ENCODE measurements at places on chromosomes 3 and 15. TPM values are rescaled to one million over a fixed set of nuclear protein-coding genes. Genes with fewer than 3 reads are reported as not detected.
A peak's percentile ranks its signal among the peaks of the same experiment; 100 is the strongest.

GRCh38 chr15:45314960-45315359 lies 62.9 kb downstream of the SLC28A2 start:
- DNase-seq: no peak

- DNase-seq: peak; percentile 64
These were observed 44.5 kb downstream of the GBE1 start for GRCh38 chr3:81716870-81717509.

GRCh38 chr3:43997316-43997715 lies 244.4 kb upstream of the TOPAZ1 start:
- no peak for DNase-seq

- DNase-seq: no peak
These were observed 25.3 kb downstream of the TRA2B start for GRCh38 chr3:185912512-185912911.

DNA sequence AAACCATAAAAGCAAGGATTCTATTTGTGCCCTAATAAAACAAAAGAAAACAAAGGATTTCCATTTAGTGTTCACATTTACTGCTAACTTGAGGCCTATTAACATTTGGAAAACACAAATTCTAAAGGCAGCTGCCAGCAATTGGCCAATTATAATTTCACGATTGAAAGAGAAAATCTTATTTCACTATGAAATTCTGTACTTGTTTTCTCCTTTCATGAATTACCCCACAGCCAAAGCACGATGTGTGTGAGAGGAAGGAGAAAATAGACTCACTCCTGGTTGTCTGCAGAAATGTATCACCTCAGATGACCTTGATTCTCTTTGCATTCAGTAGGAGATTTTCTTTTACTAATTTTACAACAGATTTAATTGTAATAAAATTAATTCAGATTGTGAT lies 242.8 kb upstream of the GBE1 start:
- no peak for DNase-seq

GRCh38 chr3:159974-160373 lies 36.6 kb upstream of the CHL1 start:
- DNase-seq: no peak

IMPG2 gene
- 0.11 TPM for total RNA-seq

DNA sequence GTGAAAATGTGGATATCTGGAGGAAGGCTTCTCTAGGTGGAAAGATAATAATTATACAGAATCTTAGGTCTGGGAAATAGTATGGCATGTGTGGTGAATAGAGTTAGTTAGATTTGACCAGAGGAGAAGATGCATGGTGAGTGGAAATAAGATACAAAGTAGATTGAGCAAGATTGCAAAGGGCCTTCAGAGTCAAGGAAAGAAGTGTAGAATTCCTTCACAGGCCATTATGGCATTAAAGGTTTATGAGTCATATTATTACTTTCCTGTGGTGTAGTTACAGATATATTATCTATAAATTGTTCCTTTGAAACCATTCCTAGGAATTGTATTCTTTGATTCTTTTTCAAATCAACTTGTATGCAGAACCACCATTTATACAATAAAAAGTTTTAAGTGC lies 660.3 kb downstream of the SI start:
- DNase-seq: no peak

NR1I2 gene
- not detected for total RNA-seq

EXD1 gene
- total RNA-seq: not detected

TGM4 gene
- not detected for total RNA-seq

GRCh38 chr3:108420926-108421325 lies 89.5 kb downstream of the MYH15 start:
- peak; percentile 97 for DNase-seq

DNA sequence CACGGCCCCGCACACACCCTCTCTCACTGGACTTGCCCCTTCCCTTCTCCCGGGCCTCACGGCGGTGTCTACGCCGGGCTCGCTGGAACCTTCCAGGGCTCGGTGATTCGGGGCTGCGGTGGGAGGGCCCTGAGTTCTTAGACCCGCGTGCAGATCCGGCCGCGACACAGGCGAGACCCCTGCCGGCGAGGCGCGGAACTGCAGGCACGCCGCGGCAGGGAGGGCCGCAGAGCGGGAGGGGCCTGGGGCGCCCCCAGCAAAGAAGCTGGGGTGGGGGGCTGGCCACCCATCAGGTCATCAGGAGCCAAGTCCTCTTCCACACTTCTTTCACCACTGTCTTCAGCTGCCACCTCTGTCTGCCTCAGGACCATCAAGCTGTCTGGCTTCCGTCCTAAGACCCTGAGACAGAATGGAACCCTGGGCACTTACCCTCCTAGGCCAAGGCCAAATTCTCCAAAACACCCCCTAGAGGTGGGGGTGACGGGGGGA lies 164.5 kb downstream of the XXYLT1 start:
- peak; percentile 83 for DNase-seq

DNA sequence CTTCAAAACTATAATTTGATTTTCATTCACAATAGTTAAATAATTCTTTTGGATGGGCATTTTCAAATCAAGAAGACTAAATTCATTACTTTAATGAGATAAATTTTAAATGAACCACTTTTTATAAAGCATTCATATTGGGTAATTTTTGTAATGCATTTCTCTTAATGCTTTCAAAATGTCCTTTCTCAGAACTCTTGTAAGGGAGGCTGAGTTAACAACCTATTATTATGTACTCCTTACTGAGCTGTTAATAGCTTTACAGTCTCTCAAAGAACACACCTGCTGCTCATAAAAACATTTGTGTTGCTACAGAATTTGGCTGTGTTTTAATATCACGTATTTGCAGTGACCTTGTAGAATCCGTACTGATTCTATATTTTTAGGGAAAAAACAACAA lies 334.0 kb upstream of the ARL6 start:
- no peak for DNase-seq

DNA sequence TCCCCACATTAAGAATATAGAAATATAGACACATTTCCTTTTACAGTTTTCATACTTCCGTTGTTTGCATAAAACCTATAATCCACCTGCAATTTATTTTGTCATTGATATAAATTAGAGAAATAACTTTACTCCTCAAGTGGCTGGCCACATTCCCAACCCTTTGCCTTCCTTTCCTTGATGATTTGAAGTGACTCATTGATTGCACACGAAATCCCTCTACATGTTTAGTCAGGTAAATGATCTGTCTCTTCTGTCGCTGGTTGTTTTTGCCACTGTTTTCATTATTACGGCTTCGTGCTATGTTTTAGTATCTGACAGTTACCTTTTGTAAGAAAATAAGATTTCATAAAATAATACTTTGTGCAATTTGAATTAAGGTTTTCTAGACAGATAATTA lies 272.2 kb upstream of the NR2E3 start:
- DNase-seq: no peak

GRCh38 chr3:81033684-81034083 lies 727.8 kb downstream of the GBE1 start:
- DNase-seq: no peak

DNA sequence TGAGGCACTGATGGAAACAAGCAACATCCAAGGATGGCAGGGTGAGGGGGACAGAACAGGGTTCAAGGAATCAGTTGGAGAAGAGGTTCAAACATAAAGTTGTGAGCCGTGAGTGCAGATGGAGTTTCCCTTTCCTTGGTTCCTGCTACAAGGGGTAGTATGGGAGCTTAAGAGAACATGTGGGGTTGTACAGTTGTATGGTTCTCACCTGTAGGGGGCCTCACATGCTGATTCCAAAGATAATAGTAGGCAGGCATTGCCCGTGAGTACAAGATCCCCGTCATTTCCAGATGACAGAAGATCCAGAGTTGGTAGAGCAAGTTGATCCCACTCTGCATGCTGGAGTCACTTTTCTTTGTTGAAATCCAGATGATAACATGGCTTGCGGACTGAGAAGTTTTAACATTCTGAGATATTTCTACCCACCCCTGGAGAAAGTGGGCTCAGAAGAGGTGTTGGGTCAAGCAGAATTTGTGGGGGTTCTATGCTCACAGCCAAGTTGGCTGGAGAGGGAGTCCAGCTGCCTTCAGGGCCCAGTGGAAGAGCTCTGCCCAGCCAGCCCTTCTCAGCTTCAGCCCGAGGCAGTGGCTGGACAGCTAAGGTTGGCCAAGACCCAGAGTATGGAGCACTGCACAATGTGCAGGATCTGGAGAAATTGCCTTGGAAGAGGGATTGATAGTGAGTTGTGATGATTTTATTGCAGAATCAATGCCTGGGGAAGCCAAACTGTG lies 141.8 kb downstream of the THSD4 start:
- DNase-seq: no peak

DNA sequence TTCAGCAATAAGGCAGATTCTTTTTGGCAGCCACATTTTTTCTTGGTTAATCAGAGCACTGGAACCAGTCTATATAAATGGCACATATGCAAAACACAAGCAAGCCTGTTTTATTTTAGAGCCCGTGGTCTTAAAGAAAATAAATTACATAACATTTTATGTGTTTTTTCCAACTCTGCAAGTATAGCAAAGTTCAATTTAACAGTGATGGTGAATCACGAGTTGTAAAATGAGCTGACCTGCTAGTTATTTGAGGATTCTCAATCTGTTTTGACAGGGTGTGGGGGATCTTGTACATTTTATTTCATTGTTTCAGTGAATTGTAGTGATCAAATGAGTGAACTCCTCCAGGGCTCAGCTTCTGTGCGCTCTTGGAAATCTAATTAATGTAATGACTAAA lies 2.7 kb downstream of the ARHGEF26 start:
- peak; percentile 14 for DNase-seq

SLC7A14 gene
- total RNA-seq: not detected

DNA sequence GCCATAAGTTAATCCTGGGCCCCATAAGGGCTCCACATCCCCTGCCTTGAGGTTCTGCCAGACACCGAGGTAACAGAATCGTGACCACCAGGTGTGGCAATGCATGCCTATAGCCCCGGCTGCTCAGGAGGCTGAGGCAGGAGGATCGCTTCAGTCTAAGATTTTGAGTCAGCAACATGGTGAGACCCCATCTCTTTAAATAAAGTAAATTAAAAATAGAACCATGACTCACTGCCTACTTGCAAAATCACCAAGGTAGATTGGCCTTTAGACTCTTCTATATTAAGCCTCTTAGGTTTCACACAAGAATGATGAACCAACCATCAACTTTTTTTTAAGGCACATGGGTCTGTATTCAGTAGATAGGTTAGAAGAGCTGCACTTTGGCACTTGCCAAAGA lies 9.7 kb downstream of the WDR5B start:
- DNase-seq: no peak

ATP10A gene
- total RNA-seq: 73.1 TPM

GATM gene
- 0.89 TPM for total RNA-seq

RSRC1 gene
- total RNA-seq: 30.7 TPM

DNA sequence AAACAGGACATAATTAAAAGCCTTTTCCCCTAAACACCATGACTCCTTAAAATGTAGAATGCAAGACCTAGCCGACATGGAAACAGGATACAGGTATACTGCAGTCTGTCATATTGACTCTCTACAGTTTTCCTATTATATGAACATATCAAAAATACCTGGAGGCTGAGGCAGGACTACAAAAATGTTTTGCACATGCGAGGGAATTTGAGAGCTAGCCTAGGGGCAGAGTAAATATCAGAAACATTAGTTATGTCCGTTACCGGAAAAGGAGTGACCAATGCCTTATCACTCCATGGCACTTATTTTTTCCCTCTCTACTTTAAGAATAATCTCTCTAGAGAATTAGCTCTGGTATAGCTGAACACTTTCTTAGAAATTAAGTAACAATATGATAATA lies 732.3 kb downstream of the TUSC7 start:
- no peak for DNase-seq

PROS1 gene
- total RNA-seq: 25.6 TPM

RAB7A gene
- 71.3 TPM for total RNA-seq

- DNase-seq: peak; percentile 36
These were observed 208.7 kb downstream of the VGLL3 start for GRCh38 chr3:86782286-86782685.

CCR3 gene
- total RNA-seq: not detected

DNAH1 gene
- 4.0 TPM for total RNA-seq

GRCh38 chr15:38652998-38653397 lies 88.4 kb upstream of the RASGRP1 start:
- DNase-seq: no peak

DNA sequence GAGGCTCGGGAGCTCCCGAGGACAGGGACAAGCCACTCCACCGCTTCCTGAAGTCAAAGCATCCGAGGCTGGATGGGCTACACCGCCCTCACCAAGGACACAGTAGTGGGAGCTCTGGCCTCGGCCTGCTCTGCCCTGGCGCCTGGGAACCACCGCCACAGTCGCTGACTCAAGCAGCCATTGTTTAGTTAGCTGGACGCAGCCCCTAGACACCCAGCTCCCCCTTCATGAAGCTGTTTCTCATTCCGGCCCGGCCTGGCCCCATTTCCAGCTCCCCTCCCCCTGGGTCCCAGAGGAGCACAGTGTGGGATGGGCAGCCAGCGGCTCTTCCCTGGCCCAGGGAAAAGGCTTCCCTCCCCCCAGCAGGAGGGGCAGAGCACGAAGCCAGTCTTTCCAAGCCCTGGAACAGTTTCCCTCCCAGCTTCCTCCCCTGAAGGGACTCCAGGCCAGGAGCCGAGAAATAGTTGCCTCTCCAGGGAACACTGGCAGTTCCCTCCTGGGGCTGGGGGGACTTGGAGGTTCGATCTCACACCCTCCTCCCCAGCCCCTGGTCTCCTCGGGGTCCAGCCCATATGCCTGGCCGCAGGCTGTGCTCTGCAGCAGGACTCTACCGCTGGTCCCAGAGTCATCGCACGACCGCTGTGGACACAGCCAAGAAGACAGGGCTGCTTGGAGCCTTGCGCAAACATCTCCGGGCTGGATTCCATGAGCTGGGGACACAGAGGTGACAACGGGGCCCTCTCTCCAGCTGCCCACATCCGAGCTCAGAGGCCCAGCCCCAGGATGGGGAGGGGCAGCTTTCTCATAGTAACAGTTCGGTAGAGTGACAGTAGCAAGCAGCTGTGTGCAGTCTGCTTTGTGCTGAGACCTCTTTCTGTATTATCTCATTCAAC lies 10.0 kb downstream of the PLXND1 start:
- peak; percentile 95 for DNase-seq

GRCh38 chr15:80823995-80824394 lies 44.8 kb downstream of the CEMIP start:
- no peak for DNase-seq

GRCh38 chr15:77584201-77584600 lies 48.5 kb downstream of the LINGO1 start:
- no peak for DNase-seq

GPR156 gene
- not detected for total RNA-seq

REC114 gene
- not detected for total RNA-seq

- no peak for DNase-seq
These were observed 73.4 kb downstream of the ULK4 start for GRCh38 chr3:41888368-41889076.

GRCh38 chr3:38110314-38111050 lies 26.4 kb downstream of the ACAA1 start:
- DNase-seq: no peak

PLS1 gene
- 0.13 TPM for total RNA-seq

DNA sequence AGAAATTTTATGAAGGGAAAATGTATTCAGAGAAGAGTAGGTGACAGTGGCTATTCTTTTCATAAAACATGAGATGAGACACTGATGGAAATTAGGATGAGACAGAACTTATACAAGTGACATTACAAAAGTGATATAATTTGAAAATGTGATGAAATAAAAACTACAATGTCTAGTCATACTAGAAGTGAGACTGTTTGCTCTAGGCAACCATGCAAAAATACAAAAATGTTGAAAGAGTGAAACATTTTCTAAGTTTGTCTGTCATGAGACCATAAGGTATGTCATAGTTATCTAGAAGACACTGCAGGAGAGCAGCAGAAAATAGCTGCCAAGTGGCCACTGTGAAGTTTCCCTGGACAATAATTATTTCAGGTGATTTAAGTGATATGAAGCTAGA lies 459.5 kb downstream of the DIPK2A start:
- no peak for DNase-seq
